ENCODE measurements at places on chromosomes 16 and 17. TPM values are rescaled to one million over a fixed set of nuclear protein-coding genes. Genes with fewer than 3 reads are reported as not detected.

YWHAE gene
- 499 TPM for total RNA-seq

EVI2A gene
- 20.7 TPM for total RNA-seq

TBC1D3G gene
- not detected for total RNA-seq

DOC2B gene
- 0.30 TPM for total RNA-seq

VWA3A gene
- total RNA-seq = 0.11 TPM

KRTAP4-4 gene
- total RNA-seq = not detected

GPR179 gene
- total RNA-seq = not detected

RAPGEFL1 gene
- 11.6 TPM for total RNA-seq

TNP2 gene
- not detected for total RNA-seq

CORO1A gene
- 843 TPM for total RNA-seq

PTX4 gene
- not detected for total RNA-seq

CES4A gene
- 29.8 TPM for total RNA-seq

CA7 gene
- total RNA-seq = 0.59 TPM
